EH (cell line): ENCODE measurements at places on chromosomes 2 and 18.

- DNase-seq, result no peak
These were observed 93.8 kb downstream of the AKAIN1 start for GRCh38 chr18:5103286-5103685.

- no peak for DNase-seq
These were observed 298.9 kb downstream of the XIRP2 start for GRCh38 chr2:167187049-167187727.

- DNase-seq, result no peak
These were observed 122.4 kb upstream of the LINC00305 start for GRCh38 chr18:64271246-64271645.

DNA sequence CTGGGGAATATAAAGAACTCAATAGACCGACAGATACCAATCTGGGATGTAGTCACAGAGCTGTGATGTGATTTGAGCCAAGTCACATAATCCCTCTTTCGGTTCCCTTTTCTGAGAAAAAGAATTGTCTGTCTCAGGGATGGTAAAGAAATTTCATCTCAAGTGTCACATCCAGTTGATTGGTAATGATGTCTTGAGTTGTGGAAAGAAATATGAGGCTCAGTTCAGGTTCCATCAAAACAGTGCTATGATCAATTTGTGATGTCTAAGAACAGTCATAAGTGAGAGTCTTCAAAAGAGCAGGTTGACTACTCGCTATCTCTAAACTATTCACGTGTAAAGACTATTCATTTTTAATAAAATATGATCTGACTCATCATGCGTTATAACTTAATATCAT lies 223.3 kb downstream of the METTL4 start:
- no peak for DNase-seq

DNA sequence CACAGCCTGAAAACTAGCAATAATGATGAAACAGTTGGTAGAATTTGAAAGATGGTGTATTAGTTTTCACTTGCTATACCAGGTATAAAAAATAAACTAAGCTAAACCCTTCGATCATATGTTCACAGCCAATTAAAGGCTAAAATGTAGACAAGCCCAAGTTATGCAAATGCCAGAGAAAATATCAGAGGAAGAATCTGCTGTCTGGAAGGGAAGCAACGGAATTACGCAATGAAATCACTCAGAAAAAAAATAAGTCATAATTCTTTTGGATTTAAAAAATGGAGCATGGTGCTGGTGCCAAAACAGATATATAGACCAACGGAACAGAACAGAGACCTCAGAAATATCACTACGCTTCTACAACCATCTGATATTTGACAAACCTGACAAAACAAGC lies 108.3 kb downstream of the ARL4C start:
- DNase-seq, result no peak

DNA sequence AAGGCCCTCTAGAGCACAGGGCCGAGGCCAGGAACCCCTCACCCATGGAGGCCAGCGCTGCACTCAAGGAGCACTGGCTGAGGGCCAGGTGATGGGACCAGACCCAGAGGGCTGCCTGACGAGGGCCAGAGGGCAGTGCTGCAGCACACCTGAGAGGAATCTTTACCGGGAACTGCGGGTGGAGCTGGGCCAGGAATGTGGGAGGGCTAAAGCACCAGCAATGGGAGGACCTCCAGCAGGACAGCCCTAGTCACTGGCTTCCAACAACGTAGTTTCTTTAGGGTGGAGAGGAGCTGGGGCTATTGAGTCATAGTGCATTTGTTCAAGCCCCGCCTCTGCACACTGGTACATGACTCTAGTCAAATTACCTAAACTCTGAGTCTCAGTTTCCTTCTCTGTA lies 143.4 kb downstream of the TMEM17 start:
- DNase-seq, result no peak

DNA sequence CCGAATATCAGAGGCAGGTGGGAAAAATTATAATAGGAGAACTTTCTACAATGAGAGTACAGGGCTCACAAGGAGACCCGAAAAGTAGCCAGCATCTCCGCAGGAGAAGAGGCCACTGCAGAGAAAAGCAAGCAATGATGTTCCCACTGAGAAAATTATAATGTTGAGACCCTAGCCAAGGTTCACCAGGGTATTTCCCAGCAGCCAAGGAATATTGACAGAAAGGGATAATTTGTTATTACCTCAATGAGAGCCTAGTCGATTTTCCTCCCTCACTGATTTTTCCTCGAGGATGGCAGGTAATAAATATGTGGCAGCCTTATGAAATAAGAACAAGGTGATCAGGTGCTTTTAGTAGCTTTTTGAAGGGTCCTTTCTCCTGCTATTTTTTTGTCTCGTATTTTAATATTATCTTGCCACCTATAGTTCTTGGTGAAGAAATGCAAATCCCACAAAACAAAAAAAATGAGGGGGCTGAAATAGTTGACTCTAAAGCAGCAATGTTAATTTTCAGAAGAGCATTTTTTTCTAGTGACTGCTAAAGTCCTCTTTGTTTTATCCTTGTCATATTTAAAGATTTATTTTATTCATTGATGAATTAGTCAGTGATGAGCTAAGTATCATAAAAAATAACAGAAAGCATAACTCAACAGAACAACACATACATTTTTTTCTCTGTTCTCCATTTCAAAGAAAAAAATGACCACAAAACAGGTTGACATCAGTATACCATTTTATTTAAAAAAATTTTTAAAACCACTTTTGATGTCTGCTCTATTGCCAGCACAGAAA lies 215.4 kb downstream of the KCNE4 start:
- DNase-seq, result no peak

DNA sequence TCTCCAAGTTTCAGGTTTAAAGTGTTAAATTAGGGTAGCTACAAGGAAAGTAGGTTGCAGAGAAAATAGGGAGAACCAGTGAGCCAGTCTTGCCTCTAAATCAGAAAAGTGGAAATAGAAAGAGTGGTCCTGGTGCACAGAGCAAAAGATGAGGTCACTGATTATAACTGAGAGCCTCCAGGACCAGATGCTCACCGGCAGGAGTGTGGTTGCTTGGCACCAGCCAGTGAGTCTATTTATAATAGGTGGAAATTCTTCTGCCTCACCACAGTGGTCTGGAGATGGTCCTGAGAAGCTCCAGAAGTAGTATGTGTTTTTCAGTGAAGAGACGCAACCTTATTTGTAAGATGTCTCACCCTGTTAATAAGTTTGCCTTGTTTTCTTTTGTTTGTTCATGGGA lies 373.9 kb upstream of the KCNJ3 start:
- DNase-seq, result no peak

GRCh38 chr2:70141902-70142589 lies 48.8 kb downstream of the C2orf42 start:
- peak; percentile 55 for DNase-seq

- no peak for DNase-seq
These were observed 97.4 kb upstream of the NEUROD1 start for GRCh38 chr2:181777734-181778133.

- DNase-seq, result no peak
These were observed 75.6 kb upstream of the REG3A start for GRCh38 chr2:79235135-79235534.

- DNase-seq, result peak; percentile 63
These were observed 1.0 kb downstream of the SPHKAP start for GRCh38 chr2:228180181-228181097.

GRCh38 chr2:199692489-199692888 lies 158.5 kb downstream of the FTCDNL1 start:
- DNase-seq, result no peak

- DNase-seq, result no peak
These were observed 1474.2 kb upstream of the CELF4 start for GRCh38 chr18:39039813-39040212.

- DNase-seq, result no peak
These were observed 2.5 kb upstream of the MREG start for GRCh38 chr2:216015722-216016464.

DNA sequence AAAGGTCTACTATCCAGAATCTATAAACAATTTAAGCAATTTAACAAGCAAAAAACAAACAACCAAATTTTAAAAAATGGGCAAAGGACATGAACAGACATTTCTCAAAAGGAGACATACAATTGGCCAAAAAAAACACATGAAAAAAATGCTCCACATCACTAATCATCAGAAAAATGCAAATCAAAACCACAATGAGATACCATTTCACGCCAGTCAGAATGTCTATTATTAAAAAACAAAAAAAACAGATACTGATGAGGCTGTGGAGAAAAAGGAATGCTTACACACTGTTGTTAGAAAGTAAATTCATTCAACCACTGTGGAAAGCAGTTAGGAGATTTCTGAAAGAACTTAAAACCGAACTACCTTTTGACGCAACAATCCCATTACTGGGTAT lies 66.4 kb upstream of the SESTD1 start:
- DNase-seq, result peak; percentile 41

GRCh38 chr2:53252115-53252514 lies 515.5 kb upstream of the CHAC2 start:
- no peak for DNase-seq

GRCh38 chr2:195390686-195391321 lies 266.2 kb upstream of the SLC39A10 start:
- no peak for DNase-seq

DNA sequence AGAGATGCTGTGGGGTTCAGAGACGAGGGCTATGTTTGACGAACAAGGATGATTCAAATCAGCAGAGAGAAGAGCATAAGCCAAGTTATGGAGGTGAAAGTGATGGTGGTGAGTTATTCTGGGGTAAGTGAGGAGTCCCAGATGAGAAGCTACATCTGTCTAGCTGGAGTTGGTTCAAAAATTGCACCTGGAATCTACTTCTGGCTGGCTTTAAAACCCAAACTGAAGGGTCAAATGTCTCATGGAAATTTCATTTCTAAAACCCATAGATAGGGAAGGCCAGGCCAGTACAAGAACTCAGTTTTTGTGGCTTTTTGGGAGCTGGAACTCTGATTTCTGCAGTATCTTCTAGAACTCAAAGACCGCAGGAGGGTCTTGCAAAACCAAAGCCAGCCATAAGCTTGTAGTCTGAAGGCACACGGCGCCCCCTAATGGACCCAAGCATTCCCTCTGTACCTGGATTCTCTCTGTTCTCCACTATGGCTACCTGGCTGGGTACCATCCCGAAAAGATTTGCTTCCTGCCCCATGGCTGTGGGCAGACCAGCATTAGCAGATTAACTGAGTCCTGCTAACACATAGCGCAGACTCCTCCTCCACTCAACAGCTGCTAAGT lies 229.1 kb upstream of the SLC14A2 start:
- peak; percentile 25 for DNase-seq

- peak; percentile 87 for DNase-seq
These were observed 304.0 kb downstream of the LPIN1 start for GRCh38 chr2:12050396-12050795.

DNA sequence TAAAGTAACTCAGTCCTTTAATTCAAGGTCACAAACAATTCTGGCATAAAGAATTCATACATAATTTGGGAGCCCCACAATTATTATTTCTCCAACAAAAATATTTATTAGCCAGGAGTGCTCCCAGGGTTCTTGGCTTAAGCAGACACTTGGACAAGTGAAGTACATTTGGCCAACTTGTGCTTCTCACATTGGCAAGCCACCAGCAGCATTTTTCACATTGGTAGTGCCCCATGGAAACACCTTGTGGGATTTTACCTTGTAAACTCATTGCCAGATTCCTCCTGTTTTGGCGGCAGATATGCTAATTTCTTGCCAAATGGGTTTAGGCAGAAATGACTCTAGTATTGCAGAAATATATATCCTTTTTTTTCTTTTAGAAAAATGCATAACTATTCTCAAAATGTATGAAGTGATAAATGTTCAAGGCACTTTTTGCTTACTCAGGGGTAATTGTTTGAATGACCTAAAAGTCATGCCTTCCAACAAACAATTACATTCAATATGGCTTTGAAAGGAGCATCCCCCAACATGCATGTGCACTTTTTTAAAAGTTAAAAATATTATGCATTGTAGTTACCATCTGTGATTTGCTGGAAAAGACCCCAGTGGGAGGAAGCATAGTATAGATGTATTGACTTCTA lies 113.5 kb downstream of the CSRNP3 start:
- DNase-seq, result no peak

DNA sequence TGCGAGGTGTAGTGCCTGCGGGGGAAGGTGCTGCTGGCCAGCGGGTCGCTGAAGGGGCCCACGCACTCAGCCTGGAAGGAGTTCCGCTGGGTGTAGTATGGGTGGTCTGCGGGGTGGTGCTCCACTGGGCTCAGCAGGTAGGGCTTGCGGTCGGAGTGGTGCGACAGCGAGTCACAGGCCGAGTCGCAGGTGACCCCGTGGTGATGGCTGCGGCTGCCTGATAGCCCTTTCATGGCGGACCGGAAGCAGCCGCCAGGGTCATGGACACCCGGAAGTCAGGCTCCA lies 429.8 kb downstream of the TGIF1 start:
- DNase-seq, result no peak

DNA sequence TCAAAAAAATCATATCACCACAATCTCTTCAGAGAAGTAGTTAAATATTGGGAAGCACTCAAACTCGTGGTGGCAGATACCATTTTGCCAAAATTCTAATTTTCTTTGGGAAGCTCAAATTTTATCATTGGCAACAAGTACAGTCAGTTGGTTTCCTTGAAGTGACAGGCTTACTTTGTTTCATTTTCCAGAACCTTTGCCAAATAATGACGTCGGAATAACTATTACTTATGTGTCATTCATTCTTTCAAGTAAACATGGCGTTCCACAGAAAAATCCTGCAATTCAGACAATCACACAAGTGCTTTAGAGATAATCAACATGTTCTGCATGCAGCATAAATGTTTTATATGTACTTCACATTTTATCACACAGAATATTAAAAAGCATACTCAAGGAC lies 5.4 kb downstream of the TTLL4 start:
- DNase-seq, result peak; percentile 27

DNA sequence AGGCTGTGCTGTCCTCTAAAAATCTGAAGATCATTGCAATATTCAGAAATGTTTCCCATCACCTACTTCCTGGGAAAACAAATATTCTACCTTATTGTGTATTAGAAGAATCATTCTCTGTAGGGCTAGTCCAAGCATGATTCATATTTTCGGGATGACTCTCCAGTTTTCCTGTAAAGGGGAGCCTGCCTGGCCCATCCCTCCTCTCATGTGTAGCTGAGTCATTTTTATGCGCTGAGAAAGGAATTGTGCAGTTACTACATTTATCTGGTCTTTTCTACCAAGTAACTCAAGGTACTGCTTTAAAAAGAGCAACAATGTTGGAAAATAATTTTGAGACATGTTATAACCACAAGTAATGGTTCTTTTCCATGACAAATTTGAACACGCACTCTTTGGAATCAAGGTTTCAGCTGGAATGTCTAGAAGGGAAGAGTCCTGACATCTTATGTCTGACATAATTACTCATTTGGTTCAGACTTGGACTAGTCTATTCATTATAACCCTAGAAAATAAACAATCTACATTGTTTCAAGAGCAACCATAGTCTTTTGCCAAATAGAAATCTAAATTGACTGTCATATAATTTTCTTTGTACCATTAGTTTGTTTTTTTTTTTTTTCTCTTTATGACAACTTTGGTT lies 6.6 kb downstream of the DSG3 start:
- peak; percentile 42 for DNase-seq
